ENCODE measurements at places on chromosomes 4 and X.

GRCh38 chr4:135319685-135320084 lies 1118.1 kb upstream of the PABPC4L start:
- H3K27me3 ChIP-seq, result no peaks in the 10 kb centered on the region
- H3K27ac ChIP-seq, result no peak overlapping the region
- H3K4me3 ChIP-seq, result no peak overlapping the region

DNA sequence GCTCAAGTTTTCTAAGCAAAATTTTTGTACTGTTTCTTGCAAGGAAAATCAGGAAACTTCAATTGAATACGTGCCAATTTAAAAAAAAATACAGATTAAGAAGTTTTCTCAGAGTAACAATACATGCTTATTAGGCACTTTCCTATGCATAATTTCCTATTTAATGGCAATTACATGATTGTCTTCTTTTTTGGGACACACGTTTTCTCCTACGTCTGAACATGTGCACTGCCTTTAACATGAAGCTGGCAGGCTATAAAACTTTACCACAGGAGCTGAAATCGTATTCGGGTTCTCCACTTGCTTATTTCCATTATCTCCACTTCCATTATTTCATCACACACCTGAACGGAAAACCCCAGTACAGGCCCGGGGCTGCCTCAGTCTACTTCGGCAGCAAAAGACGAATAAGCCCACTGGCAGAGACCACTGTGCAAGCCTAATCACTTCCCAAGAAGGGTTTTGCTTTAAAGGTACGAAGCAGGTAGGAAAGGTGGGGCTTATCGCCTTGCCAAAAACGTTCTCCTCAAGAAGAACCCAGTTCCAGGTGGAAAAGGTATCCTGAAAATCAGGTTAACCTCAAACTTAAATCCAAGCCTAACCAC lies 575 bp downstream of the RCHY1 start:
- H3K36me3 ChIP-seq, result peaks cover under 1% of the 10 kb centered on the region
- peaks cover 51% of the 10 kb centered on the region for H3K4me1 ChIP-seq
- no peak for DNase-seq
- H3K4me3 ChIP-seq, result no peak overlapping the region

GRCh38 chr4:155639704-155640523 lies 26.7 kb upstream of the GUCY1A1 start:
- no peak overlapping the region for H3K27ac ChIP-seq
- H3K4me1 ChIP-seq, result peaks cover 21% of the 10 kb centered on the region
- H3K36me3 ChIP-seq, result no peaks in the 10 kb centered on the region
- DNase-seq, result peak; percentile 13
- peaks cover 4% of the 10 kb centered on the region for H3K27me3 ChIP-seq

DNA sequence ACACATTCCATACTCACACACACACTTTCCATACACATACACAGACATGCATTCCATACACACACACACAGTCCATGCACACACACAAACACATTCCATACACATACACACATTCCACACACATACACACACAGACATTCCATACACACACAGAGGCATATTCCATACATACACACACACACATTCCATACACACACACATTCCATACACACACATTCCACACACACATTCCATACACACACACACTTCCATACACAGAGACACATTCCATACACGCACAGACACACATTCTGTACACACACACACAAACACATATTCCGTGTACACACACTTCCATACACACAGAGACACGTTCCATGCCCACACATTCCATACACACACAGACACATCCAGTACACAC lies 14.8 kb downstream of the LINC00632 start:
- H3K27me3 ChIP-seq, result no peaks in the 10 kb centered on the region
- H3K27ac ChIP-seq, result no peak overlapping the region
- H3K4me1 ChIP-seq, result no peaks in the 10 kb centered on the region
- H3K4me3 ChIP-seq, result no peak overlapping the region
- no peak for DNase-seq
- no peaks in the 10 kb centered on the region for H3K36me3 ChIP-seq

DNA sequence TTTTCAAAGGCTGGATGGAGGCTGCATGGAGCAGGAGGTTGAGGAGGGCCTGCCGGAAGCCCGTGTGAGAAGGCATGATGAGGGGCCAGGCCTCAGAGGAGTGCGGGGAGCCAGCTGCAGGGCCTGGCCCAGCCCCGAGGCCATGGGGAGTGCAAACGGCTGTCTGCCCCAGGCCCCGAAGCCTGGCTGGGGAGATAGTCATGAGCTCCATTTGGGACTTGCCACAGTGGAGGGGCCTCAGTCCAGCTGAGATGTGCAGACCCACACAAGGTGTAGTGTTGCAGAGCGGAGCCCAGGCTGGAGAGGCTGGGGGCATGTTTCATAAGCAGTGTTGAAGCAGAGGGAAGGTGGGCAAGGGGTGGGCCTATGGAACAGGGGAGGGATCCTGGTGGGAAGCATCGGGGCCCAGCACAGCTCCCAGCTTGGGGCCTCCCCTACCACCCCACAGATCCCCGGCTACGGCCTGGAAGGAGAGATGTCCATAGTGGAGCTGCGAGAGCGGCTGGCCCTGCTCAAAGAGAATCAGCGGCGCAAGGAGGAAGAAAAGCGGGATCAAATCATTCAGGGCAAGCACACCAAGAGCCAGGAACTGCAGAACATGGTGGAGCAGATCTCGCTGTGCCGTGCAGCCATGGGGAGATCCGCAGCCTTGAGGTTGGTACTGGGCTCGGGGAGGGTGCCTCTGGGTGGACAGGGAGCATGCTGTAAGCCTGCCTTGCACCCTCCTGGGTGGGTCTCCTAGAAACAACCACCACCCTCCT lies 9.1 kb upstream of the RNF4 start:
- no peak overlapping the region for H3K27ac ChIP-seq
- no peak for DNase-seq
- H3K27me3 ChIP-seq, result no peaks in the 10 kb centered on the region

DNA sequence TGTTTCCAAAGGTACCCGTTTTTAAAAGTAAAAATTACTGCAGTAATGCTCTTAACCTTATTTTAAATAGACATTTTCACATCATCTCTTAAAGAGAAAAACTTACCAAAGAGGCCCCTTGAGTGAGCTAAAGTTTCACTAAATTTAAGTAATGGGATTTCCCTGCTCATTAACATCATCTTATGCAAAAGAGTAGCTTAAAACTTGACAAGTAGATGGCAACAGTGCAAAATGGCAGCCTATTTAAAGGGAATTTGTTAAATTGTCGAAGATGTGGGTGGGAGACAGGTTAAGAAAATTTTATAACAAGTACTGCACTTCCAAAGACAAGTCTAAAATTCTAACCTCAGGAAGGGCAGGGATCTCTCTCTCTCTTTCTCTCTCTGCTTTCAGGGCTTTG lies 271.7 kb upstream of the LDB2 start:
- no peak overlapping the region for H3K27ac ChIP-seq
- H3K4me3 ChIP-seq, result no peak overlapping the region
- peaks cover 17% of the 10 kb centered on the region for H3K27me3 ChIP-seq
- no peaks in the 10 kb centered on the region for H3K4me1 ChIP-seq

All from naive thymus-derived CD8-positive, alpha-beta T cell (primary cell).